ENCODE measurements at places on chromosomes 2 and 18.
A peak's percentile ranks its signal among the peaks of the same experiment; 100 is the strongest.

- DNase-seq = no peak
Measured at GRCh38 chr2:46814160-46814961, 101.2 kb downstream of the MCFD2 start.

DNA sequence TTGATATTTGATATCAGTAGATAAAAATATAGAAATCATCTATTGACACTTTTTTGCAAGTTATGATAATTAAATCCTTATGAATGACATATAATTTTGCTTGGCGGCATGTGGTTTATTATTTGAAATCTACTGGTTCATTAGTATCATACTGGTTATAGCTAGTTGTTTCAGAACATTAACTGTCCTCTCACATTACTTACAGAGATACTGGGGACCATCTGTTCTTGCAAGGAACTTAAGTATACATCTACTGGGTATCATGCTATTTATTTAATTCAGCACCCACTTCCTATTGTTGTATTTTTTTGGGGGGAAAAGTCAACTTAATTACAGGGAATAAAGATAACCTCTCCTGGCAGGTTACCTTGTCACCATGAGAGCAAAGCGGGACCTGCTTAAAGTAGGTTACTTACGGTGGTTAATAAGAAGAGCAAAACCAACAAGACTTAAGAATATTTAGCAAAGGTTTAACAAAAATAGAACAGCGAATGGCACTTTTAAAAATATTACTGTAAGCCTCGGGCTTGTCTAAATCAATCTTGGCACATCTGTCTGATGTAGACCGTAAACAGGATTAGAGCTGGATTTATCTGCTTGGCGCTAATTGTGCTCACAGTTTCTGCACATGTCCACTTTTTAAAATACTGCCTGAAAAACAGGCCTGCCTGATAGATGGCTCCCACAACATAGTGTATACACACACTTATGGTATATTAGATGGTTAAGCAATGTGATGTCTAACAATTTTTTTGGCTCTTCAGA is 41.8 kb downstream of the CERKL start:
- peak; percentile 78 for DNase-seq

- no peak for DNase-seq
Measured at GRCh38 chr2:89829828-89830227, 1138.4 kb downstream of the RPIA start.

GRCh38 chr18:5772306-5773105 is 122.8 kb downstream of the TMEM200C start:
- no peak for DNase-seq

DNA sequence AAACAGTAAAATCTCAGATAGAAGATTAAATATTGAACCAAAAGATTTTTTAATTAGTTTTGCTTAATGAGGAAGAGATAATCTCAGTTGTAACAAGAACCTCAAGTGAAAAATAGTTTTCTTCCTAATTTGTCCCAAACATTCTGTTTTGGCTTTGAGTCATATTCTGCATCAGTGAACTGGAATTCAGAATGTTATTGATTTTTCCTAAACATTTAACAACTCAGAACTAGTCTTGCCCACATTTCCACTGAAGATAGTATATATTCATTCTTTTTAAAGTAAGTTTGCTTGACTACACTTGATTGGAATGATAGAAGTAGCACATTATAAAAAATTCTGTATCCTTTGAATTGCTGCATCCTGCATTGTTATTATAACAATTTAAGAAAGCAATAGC is 85.7 kb upstream of the UGP2 start:
- DNase-seq = no peak

DNA sequence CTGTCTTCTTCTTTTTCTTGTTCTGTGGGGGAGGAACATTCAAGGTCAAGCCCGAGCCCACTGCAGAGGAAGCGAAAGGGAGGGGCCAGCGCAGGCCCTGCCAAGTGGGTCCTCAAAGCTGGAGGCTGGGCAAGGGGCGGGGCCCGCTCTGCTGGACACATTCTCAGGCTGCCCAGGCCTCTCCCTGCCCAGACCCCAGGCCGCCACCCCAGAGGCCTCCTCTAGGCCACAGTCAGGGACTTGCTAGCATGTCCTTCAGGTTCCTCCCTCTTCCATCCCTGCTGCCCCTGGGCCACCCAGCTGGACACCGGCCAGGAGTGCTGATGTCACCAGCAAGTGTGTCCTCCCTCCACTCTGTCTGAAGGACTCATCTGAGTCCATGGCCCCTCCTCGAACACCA is 44.1 kb downstream of the KIF1A start:
- DNase-seq = no peak

DNA sequence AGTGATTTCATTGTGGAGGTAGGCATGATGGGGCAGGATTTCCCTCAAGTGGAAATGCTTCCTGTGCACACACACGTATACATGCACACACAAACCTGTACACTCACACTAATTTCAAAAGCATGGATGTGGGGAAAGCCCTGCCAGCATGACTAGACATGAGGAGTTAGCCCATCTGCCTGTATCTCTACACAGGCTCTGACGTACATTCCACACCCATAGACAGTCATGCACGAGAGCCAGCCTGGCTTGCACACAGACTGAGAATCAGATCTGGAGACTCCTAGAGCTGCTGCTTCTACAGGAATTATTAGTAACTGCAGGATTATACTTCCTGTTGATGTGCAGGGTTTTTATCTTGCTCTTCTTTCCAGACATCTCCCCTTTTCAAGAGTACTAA is 27.3 kb upstream of the NFU1 start:
- no peak for DNase-seq

DNA sequence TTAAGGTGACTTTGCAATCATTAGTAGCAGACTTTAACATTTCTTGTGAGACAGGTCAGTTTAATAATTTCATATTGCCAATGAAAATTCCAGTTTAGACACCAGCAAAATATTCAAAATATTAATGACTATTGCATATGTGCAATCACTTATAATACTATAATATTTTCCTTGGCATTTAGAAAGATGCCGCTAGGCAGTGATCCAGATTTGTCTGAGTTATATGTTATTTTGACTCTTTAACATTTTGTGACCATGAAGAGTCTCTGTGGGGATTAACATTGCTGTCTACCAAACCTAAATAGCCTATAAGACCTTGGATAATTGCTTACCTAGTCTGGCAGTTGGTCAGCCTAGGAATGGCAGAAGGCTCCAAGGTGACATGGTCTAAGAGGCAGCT is 389.6 kb downstream of the THSD7B start:
- DNase-seq = no peak

DNA sequence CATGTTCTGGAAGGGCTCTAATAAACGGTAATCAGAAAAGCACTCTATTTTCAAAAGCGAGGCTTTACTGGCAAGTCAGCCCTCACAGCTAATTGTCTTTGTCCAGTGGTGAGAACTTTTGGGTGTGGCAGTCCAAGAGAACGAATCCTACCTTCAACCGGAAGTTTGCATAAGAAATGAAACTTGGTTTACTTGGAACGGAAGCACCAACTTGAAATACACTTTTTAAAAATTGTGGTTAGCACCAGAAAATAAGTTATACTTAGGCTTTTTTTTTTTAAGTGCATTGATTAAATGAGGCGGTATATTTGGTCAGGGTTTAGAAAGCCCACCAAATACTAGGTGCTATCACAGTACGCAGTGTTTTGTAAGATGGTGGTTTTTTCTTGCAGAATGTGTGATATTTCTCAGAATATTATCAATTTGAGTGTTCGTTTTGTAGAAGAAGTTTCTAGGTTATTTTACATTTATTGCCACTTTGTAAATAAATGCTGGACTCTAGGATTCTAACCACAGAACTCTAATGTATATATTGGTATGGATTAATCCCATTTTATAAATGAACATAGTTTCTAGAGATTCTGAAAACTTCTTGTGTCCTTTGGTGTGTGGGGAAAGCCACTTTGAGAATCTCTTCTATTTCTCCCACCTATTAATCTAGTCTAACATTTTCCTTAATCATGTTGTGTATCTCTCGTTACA is 1.2 kb downstream of the MYL12A start:
- no peak for DNase-seq

GRCh38 chr2:74387346-74387745 is 7.2 kb upstream of the DCTN1 start:
- no peak for DNase-seq

DNA sequence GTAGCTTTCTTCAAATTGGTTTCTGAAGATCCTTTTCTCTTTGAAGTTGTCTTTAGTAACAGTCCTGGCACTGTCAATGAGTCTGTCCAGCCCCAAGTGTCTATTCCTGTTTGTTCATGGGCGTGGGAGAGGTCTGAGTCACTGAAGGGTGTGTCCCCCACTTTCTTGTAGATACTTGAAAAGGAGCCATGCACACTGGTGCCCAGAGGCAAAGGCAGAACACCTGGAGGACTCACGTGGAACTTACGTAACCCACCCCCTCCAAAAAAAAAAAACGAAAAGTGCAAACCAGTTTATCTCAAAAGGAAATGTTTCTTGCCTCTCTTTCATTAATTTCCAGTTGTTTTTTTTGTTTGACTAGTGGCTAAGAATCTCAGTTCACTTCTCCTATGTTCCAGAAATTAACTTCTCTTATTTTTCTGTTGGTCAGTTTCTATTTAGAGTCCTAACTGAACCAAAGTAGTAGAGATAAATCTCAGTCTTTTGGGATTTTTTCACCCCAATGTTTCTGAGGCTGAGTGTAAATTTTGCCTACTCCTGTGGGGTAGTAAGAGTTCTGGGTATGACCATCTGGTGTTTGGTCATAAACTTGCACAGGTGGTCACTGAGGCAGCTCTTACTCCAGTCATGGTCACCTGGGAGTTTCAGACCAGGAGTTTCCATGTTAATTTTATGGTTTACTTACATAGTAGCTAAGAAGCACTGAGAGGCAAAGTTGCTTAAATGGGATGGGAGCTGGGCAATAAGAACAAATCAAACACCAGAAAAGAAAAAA is 54.9 kb downstream of the DSC3 start:
- no peak for DNase-seq

DNA sequence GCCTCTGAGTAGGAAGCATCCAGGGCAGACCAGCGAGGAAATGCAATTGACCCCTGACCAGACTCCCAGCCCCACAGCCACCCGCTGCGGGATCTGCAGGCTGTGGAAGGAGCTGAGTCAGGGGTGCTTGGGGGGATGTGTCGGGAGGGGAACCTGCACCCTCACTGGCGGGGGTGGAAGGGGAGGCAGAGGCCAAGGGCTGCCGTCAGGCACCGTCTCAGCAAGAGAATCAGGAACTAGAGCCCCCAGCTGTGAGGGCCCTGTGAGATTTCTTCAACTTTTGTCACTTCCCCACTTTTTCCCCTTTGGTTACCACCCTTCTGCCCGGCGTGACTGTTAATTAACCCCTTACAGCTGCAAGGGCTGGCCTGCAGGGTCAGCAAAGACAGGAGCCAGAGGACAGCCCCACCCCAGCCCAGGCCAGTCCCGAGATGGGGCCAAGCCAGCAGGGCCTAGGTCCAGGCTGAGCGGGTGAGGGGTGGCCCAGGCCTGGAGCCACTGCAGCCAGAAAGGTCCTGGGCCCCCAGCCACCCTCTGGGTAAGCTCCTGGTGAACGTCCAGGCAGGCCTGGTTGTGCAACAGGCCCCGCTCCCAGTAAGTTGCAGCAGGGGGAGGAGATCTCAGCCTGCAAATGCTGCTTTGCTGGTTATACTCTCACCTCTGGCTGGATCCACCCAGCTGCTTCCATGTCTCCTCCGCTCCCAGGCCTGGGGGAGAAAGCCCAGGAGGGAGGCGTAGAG is 147.0 kb upstream of the ID2 start:
- no peak for DNase-seq

DNA sequence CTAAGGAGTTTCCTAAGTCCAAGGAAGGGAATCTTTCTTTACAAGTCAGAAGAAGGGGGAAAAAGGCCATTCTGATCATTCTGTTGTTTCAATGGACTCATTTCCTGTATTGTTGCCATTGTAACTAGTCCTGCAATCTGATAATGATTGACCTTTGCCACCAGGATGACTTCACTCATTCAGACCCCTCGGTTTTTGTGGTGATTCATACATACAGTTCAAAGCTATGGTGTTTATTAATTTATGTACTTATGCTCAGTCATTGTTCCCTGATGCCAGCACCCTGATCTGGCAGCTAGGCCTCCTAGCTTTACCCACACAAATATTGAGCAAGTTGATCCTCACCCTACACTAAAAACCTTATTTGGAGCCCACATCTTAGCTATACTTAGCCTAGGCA is 57.6 kb upstream of the ZNF519 start:
- DNase-seq = no peak

GRCh38 chr2:160920061-160920460 is 240.2 kb upstream of the TANK start:
- DNase-seq = no peak

GRCh38 chr2:134790487-134790886 is 47.9 kb upstream of the ACMSD start:
- DNase-seq = no peak

GRCh38 chr2:157228946-157229345 is 28.6 kb upstream of the GALNT5 start:
- DNase-seq = no peak

DNA sequence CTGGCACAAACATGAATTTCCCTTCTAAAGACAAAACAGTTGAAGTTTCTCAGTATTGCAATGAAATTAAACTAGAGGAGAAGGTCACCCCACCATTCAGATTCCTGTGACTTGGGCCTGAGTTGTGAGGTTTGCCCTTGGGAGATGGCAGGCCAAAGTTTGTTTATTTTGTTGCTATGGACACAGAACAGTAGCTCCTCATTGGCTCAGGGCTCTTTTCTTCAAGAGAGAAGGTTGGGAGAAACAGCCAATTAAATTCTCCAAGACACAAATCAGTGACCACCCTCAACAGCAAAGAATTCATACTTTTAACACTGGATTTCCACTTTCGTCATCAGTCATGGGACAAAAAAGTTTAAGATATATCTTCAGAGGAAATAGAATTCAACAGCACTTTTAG is at the start of gene FLACC1:
Gene FLACC1 (minus strand): TSS at position 125 of the 400 bp plus-strand sequence. CDS start 5,941 bp downstream, outside the sequence.
- DNase-seq = peak; percentile 14

DNA sequence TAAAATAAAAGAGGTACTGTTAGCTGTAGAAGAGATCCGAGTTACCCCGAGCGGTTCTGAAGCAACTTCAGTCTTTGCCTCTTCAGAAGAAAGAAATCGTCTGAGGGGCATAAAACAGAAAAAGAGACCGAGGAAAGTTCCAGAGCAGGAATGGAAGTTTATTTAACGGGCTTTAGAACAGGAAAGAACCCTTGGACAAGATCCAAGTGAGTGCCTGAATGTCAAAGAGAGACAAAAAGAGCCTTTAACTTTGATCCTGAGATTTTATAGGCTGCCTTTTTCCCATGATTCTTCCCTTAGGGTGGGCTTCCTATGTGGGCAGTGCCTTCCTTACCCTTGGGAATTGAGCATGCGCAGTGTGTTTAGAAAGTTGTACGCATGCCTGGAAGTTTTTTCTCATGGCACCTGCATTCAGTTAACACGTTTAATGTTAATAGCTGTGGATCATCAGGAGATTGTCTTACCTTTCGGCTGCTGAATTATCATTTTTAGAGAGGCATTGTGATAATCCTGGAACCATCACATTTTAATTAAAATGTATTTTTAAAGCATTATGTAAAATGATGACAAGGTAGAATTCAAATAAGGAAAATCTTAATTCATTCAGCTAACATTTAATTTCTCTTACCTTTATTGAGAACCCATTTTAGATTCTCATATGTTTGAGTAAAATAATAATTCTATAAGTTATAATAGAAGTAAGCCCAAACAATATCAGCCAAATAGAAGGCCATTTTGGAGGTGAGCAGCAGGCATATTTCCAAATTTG is 269.5 kb upstream of the ZSWIM2 start:
- DNase-seq = no peak
